ENCODE measurements at places on chromosomes 3 and 15.

DNA sequence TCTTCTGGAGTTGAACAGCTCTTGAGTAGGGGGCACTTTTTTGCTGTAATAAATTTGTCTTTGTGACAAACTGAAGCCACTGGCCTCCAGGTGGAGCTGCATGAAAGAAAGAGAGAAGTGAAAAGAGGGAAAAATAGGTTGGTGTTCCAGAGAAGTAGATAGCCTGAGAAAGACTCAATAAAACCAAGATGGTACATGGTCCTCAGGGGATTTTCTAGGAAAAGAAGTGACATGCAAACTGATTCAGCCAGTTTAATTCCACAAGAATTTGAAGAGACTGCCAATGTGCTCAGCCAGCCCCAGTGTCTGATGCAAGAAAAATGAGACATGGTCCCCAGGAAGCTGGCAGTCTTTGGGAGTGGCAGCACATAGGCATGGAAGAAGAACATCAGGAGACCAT, 152.7 kb downstream of the CD47 start:
- DNase-seq: peak; percentile 44

- DNase-seq: no peak
These were observed 1.2 kb upstream of the SPICE1 start for GRCh38 chr3:113516115-113516505.

GRCh38 chr3:42078677-42079076, 12.5 kb upstream of the TRAK1 start:
- peak; percentile 78 for DNase-seq

DNA sequence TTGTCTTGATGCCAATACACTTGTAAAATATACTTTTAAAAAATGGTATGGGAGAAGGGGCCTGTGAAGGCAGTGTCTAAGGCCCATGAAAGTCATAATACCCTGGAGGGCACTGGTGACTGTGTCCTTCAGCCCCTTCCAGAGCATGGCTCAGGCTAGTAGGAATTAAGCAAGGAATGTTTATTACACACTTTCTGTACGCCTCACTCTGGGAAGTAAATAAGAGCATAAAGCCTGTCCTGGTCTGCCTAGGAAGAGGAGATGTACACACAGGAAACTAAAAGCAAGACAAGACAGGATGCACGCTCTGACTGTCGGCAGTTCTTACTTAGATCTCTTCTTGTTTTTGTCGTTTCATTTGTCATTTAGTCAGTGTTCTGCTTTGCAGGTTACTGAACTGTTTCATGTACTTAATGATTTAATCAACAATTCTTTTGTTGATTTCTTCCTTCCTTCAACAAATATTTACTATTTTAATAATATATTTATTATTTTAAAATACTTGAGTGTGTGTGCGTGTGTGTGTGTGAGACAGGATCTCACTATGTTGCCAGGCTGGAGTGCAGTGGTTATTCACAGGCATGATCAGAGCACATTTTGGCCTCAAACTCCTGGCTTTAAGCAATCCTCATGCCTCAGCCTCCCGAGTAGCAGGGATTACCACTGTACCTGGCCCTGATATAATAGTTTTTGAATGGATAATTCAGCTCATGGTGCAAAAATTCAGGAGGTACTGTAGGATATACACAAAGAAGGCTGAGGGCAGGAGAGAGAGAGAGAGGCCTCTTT, 9.0 kb upstream of the SMAD6 start:
- DNase-seq: peak; percentile 30

GRCh38 chr3:125067225-125067624, 11.4 kb upstream of the HEG1 start:
- DNase-seq: peak; percentile 87

- no peak for DNase-seq
These were observed at the start of gene ZIC4 for GRCh38 chr3:147406028-147406931. Gene ZIC4, minus strand, starts transcription at chr3:147406543. Its CDS starts 3,746 bp downstream, at chr3:147402797.

DNA sequence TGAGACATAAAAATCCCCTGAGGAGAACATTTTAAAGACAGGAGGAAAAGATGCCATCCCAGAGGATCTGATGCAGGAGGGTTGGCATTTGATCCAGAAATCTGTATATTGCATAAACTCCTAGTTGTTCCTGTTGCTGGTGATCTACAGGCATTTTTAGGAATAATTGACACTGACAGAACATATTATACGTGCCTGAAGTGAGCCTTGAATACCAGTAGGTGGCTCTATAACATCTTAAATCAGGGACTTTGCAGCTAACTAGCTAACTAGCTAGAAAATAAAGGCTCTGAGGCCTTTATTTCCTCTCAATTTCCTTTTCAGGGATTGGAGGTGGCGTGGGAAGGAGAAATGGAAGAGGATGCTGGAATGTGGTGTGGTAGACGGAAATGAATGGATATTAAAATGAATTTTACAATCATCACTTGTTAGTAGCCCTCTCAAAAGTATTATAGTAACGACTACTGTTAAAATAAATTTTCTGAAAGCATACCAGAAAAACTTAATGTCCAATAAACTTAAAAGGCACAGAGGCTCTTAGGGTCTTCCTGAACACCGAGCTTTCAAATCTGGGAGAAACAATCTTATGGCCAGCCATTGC, 73.8 kb upstream of the ZBED2 start:
- DNase-seq: peak; percentile 78

DNA sequence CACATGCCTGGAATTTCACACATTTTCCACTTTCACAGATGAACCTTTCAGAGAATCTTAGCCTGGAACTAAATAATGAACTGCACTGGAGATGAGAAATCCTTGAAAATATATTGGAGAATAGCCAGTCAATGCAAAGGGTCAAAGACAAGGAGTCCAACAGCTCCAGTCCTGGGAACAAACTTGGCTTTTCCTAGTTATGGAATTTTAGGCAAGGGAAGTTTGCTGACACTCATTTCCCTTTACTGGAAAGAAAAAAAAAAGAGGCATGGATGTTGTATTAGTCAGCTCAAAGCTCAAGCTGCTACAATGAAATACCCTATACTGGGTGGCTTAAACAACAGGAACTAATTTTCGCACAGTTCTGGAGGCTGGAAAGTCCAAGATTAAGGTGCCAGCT, 690.8 kb upstream of the ARPP21 start:
- DNase-seq: peak; percentile 51

GRCh38 chr15:55005679-55006078, 191.1 kb downstream of the RSL24D1 start:
- DNase-seq: no peak

DNA sequence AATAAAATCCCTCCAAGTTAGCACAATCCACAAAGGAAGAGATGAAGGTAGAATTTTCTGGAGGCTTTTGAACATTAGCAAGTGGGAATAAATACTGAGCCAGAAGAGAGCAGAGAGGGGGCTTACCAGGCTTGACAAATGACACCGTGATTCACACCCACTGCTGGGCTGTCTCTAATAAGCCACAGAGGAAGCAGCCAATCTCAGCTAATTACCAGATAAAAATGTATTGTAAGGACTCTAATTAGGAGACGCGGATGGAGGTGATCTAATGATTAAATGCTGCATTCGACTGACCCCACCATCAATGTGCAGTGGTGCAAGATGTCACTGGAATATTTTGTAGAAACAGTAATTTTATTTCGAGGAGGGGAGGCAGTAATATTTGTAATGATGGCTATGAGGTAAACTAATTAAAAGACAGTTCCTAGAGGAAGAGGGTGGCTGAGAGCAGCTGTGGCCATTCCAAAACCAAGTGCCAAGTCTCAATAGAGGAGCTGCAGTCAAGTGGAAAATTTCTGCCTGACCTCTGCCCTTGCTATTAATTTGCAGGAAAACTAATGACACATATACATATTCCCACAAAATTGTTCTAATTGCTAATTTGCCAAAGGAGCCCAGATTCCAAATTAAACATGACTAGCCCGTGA, 602.2 kb downstream of the FOXP1 start:
- DNase-seq: no peak

GRCh38 chr3:137264071-137264820, 306.5 kb downstream of the IL20RB start:
- DNase-seq: no peak

- no peak for DNase-seq
These were observed 407.8 kb downstream of the TUSC7 start for GRCh38 chr3:117117188-117117936.

DNA sequence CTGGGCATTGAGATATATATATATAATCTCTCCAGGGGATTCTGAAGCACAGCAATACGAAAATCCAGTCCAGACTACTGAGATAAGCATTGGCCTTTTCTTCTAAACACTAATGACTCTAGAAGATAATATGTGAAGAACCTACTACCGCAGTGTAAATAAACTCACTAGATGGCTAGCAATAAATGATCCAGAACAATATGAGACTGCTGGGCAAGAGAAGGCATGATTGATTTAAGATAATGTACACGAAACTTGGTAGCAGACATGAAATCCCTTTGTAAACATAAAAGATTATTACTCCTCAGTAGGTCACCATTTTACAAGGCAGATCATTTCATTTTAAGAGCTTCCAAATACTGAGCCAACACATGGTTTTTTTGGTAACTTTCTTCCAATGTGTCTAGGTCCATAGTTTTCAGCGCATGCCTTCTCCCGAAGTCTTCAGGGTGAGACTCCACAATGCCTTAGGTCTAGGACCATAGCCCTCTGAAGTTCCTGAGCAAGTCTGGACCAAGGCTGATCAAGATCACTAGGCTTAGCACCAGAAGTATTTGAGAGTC, 193.2 kb downstream of the LRRN1 start:
- DNase-seq: no peak

- DNase-seq: no peak
These were observed 163.0 kb downstream of the TBC1D5 start for GRCh38 chr3:17579289-17580031.

GRCh38 chr3:178646186-178646862, 110.1 kb downstream of the KCNMB2 start:
- no peak for DNase-seq

- peak; percentile 76 for DNase-seq
These were observed 14.4 kb downstream of the RTP1 start for GRCh38 chr3:187211532-187212195.

DNA sequence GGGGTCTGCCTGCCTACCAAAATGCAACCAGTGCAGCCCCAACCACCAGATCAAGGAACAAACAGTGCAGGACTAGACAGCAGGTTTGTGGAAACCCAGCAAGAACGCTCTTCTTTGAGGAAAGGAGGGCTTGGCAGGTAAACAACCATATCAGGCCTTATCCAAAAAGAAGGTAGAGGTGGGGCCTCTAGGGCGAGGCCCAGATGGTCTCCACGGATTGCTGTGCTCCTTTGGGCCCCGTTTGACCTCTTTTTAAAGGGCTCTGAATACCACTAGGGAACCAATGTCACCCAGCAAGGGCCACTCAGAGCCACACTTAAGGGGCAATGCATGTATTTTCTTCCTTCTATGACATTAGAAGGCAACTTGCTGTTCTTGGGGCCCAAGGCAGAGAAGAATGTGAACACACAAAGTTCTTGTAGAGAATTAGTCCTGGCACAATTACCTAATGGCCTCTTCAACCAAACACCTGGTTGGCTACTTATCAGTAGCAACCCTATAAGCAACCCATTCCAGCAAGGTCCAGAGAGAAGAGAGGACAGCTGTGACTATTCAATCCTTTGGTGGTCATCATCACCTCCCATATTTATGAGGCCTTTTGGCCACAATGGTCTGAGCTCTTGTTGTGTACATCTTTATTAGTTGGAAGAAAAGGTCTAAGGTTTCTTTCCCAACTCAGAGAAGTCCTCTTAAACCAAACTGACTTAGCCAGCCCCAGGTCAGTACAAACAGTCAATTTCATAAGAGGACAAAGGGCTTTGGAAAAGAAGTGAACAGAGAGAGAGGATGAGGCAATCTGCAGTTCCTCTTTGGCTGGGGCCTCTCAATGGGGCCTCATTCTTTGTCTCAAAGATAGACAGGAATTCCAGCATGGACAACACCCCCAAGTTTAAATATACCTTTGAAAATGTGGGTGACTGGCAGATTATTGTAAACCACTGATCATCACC, 36.0 kb downstream of the FOXP1 start:
- no peak for DNase-seq

- peak; percentile 43 for DNase-seq
These were observed 17.1 kb upstream of the RFC4 start for GRCh38 chr3:186823386-186823785.

GRCh38 chr15:72825829-72826228, 42.3 kb upstream of the ADPGK start:
- DNase-seq: no peak

- no peak for DNase-seq
These were observed 65.2 kb downstream of the SMAD6 start for GRCh38 chr15:66767240-66767659.

DNA sequence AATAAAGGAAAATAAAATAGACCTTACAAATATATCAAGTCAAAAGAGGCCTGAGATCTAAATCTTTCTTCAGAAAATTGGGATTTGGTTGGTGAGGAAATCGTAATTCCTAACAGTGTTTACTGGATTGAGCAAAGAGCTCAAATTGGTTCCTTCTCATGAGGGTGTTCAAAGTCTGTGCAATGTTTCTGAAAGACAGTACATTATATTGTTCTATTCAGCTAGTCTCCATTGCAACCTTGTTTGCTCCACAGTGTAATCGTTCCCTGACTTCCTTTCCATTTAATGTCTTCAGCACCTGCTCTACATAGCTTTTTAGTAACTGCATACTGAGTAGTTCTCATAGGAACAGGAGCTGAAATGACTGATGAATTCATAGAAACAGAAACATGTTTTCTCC, 326.8 kb downstream of the SUCLG2 start:
- no peak for DNase-seq

- peak; percentile 19 for DNase-seq
These were observed 2.4 kb downstream of the HTD2 start for GRCh38 chr3:58308728-58309127.

DNA sequence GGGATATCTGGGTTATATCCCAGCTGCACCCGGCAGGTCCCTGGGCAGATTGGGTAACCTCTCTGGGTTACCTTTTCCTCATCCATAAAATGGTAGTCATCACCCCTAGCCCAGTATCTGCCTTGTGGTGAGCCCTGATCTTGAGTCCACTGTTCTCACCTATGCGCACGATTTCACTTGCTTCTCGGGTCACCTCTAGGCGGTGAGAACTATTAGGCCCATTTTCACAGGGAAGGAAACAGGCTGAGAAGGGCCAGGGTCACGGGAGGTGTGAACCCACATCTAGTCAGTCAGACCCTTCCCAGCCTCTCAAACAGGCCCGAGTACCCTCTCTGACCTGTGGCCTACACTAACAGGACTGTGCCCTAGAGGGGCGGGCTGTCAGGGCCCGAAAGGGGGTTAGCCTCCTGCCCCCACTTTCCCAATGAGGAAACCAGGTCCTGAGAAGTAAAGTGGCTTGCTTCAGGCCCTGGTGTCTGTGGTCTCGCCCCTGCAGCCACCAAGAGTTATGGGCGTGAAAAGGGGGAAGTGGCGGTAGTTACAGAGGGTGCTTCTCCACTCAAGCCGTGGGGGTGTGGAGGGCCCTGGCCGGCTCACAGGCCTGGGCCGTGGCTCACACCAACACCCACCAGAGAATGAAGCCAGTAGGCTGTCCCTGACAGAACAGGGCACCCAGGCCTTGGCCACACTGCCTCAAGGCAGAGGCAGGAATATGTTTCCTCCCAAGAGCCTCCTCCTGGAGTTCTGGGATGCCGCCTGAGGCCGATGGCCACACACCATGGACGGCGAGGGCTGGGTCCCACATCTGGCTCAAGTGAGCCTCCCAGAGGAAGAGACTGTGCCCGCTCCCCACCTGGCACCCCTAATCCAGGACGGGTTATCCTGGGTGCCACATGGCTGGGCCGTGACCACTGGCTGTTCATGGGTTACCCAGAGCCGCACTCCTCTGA, 19.5 kb downstream of the PSTPIP1 start:
- no peak for DNase-seq

Measured in EH (cell line).